ENCODE measurements at places on chromosomes 1 and 21. TPM values are rescaled to one million over a fixed set of nuclear protein-coding genes. Genes with fewer than 3 reads are reported as not detected.

DNA sequence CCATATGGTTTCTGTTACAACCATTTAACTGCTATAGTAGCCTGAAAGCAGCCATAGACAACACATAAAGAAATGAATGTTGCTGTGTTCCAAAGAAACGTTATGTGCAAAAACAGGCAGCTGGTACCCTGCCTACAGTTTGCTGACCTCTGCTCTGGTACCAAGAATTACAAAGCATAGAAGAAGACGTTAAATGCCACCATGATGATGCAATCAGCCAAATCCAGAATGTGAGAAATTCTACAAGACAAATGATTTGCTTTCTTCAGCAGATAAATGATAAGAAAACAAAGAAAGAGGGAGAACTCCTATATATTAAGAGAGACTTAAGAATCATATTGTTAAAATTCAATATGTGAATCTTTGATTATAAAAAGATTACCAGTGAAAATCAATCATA lies 97.8 kb upstream of the PDE4B start:
- no peak for DNase-seq

DNA sequence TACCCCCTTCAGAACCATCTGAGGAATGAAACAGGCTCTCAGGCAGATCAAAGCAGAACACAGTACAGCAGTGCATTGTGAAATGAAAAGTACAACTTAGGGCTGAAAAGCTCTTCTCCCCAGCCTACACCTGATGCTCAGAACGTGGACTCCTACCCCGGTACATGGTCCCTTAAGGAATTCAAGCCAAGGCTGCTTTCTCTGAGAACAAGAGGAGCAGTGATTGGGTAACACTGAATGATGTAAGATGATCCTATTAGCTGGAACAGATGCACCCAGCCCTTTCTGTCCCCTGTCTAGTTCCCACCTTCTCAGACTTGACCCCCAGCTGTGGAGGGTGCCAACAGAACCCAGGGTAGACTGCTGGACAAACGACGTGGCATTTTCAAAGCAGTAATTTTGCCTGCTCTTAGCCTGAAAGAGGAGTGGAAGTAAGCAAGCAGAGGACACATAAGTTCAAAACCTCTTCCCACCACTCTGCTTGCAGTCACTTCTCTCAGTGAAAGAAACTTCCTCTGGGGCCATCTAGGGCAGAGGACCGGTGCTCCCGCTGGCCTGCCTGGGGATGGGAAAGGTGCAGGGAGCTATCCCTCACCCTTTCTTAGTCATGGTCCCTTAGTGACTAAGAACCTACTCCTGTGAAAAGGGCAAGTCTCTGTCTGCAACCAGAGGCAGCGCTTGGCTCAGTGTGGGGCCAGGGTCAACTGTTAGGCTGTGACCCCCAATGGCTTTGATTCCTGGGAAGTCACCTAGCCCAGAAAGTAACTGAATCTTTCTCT lies 72.7 kb downstream of the TRABD2B start:
- DNase-seq: no peak

- DNase-seq: peak; percentile 95
These were observed 50.8 kb upstream of the CLIC4 start for GRCh38 chr1:24694380-24694843.

- DNase-seq: peak; percentile 46
These were observed 76.7 kb upstream of the GPR88 start for GRCh38 chr1:100461222-100461621.

DNA sequence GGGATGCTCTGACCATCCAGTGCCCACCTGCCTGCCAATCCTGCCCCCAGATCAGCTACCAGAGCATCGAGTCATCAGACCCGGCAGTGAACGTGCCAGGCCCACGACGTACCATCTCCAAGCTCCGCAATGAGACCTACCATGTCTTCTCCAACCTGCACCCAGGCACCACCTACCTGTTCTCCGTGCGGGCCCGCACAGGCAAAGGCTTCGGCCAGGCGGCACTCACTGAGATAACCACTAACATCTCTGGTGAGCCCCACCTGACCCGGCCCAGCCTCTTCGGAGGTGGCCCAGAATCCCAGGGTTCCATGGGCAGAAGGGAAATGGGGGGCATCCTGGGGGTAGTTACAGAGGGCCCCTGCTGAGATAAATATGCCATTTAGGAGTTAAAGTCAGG lies 43.1 kb downstream of the PTPRU start:
- no peak for DNase-seq

DNA sequence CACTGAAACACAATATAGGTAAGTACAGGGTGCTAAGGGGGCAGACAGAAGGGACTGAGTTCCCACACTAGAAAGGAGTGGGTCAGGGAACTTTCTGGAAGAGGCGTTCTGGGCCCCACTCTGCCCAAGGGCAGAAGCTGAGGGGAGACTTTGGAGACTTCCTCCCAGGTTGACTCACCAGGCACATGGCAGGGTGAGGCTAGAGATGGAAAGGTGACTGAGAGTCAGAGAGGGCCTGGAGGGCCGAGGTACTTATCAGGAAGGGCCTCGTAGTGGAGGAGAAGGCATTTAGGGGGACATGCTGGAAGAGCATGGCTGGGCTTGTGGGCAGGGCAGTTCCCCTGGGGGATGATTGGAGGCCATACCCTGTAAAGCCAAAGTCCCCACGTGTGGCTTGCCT lies 159.9 kb upstream of the JUN start:
- DNase-seq: no peak

- DNase-seq: peak; percentile 94
These were observed 3.1 kb downstream of the ADAMTSL4 start for GRCh38 chr1:150552128-150552910.

DNA sequence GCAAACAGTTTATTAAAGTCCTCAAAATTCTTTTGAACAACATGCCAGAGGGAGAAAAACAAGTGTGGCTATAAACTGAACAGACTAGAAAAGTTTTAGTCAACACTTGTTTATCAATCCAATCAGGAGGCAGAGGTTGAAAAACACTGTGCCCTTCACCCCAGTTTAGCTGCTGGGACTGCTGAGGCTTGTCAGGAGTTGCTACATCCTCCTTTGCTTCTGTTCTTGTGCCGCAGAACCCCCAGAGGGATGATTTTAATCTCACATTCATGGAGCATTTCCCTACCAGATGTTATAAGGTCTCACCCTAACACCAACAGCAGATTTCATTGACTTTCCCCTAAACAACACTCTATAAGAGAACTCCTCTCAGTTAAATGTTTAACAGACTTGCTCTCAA lies 321.2 kb downstream of the VAV3 start:
- no peak for DNase-seq

- DNase-seq: peak; percentile 16
These were observed 42.1 kb downstream of the PARP1 start for GRCh38 chr1:226365831-226366231.

DNA sequence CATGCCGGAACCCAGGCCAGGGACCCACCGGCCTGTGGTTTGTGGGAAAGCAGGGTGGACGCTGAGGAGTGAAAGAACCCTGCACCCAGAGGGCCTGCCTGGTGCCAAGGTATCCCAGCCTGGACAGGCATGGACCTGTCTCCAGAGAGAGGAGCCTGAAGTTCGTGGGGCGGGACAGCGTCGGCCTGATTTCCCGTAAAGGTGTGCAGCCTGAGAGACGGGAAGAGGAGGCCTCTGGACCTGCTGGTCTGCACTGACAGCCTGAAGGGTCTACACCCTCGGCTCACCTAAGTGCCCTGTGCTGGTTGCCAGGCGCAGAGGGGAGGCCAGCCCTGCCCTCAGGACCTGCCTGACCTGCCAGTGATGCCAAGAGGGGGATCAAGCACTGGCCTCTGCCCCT lies 18.5 kb downstream of the CSF1 start:
- no peak for DNase-seq

DNA sequence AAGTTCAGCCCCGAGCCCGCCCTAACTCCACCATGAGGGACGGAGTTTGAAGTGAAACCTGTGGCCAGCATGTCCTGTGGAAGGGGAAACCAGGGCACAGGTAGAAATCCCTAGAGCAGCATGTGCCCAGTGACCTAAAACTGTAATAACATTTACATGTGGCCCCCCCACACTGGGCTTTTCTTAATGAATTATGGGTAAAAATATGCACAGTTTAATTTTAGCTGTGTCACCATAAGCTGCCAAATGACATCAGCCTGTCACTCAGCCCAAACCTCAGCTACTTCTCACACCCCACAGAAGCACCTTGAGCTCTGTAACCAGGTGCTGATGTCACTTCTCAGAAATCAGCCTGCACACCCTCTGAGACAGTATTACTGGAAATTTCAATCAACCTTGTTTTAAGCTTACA lies 50.0 kb upstream of the SLC19A1 start:
- peak; percentile 10 for DNase-seq

DNA sequence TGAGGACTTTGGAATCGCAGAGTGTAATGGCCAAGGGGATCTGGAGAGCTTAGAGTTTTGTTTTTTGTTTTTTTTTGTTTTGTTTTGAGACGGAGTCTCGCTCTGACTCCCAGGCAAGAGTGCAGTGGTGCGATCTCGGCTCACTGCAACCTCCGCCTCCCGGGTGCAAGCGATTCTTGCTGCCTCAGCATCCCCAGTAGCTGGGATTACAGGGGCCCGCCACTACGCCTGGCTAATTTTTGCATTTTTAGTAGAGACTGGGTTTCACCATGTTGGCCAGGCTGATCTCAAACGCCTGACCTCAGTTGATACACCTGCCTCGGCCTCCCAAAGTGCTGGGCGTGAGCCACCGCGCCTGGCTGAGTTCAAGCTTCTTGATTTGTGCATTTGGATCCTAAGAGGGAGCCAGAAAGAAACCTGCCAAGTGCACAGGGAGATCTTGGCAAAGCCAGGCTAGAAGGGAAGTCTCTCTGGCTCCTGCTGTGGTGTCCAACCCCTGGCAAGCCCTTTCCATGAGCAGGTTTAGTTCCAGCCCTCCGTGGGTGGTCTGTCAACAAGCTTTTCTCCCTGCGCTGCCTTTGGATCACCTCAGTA lies 852 bp downstream of the FAAH start:
- DNase-seq: peak; percentile 65

GRCh38 chr1:40985161-40985560 lies 5.7 kb downstream of the CTPS1 start:
- no peak for DNase-seq

GRCh38 chr1:220281159-220281574 lies 8.9 kb upstream of the RAB3GAP2 start:
- peak; percentile 45 for DNase-seq

DNA sequence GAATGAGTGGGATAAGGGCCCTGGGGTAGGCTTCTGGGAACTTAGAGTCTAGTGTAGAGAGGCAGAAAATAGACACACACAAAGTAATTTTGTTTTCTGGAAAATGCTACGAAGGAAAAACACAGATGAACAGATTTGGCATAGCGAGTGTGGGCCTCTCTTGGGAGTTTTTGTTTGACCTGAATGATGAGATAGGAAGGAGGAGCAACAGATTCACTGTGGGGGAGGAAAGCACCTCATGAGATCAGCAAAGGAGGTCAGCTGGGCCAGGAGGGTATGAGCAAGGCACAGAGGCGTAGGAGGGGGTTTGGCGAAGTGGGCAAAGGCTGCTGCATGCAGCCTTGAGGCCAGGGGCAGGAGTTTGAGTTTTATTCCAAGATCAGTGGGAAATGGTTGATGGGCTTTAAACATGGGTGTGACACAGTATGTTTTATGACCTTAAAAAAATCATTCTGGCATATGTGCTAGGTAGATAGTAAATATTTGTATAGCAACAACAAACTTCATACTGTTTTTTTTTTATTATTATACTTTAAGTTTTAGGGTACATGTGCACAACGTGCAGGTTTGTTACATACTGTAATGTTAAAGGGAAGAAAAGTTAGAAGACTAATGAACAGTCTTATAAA lies 57.9 kb downstream of the FGGY start:
- no peak for DNase-seq

DNA sequence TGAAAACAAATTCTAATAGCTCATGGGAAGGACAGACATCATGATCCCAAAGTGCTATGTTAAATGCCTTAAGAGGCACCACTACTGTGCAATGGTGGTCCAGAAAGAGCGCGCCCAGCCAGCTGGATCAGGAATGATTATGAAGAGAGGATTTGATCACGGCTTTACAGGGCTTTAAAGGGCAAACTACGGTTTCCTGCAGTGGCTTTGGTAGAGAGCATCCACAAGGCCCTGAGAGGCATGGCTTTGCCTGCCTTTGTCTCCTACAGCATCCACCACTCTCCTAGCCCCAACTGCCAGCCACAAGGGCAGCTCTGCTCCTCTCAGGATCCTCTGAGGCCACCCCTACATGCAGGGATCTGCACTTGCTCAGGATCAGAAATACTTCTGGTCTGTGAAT lies 40.7 kb downstream of the ZNF281 start:
- no peak for DNase-seq

- DNase-seq: no peak
These were observed 4.6 kb downstream of the COL18A1 start for GRCh38 chr21:45409466-45410150.

DNA sequence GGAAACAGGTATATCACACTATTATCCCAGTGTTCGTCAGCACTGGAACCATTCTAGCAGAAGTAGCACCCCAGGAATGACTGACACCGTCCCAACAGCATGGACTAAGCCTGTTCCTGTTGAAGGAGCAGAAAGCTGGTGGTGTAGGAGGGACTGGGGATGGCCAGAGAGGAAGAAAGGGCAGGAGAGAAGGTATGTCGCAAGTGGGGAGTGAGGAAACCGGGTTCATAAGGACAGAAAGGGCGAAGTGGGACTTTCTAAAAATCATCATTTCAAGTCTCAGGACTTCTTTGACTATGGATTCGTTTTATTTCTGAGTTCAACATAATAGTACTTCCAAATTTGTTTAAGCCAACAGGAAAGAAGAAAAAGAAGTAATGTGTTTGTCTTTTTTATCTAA lies 19.7 kb upstream of the MX1 start:
- DNase-seq: no peak

DNA sequence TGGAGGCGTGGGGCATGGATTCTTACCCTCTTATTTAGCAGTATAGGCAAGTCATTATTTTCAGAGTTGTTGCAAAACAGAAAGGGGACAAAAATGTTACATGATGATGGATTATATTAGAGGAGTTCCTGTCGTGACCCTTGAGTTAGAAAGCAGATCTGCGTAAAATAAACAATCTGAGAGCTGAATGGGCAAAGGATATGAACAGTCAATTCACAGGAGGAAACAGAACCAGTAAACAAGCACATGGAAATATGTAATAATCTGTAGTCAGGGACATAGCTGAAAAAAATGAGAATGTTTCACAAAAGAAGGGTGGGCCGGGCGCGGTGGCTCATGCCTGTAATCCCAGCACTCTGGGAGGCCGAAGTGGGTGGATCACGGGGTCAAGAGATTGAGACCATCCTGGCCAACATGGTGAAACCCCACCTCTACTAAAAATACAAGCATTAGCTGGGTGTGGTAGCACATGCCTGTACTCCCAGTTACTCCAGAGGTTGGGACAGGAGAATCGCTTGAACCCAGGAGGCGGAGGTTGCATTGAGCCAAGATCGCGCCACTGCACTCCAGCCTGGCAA lies 20.9 kb downstream of the RCAN1 start:
- DNase-seq: no peak

GRCh38 chr21:18000981-18001686 lies 182.0 kb upstream of the C21orf91 start:
- no peak for DNase-seq

GRCh38 chr1:207032528-207033017 lies at the start of gene C1orf116:
Gene C1orf116 (minus strand): TSS chr1:207032756. CDS start chr1:207027598, 5,158 bp downstream.
- DNase-seq: no peak

The PADI2 gene
- total RNA-seq: 0.09 TPM

The KCNA2 gene
- not detected for total RNA-seq

The NSL1 gene
- 41.1 TPM for total RNA-seq

The TRIM46 gene
- total RNA-seq: 5.2 TPM

The S100A7 gene
- not detected for total RNA-seq

The WASF2 gene
- 37.9 TPM for total RNA-seq

The SV2A gene
- 25.0 TPM for total RNA-seq

The PLEKHN1 gene
- total RNA-seq: 0.54 TPM

The CD2 gene
- not detected for total RNA-seq

The AQP10 gene
- total RNA-seq: not detected

Measured in fibroblast of the aortic adventitia (primary cell).